ENCODE measurements at places on chromosomes 16 and 17.

DNA sequence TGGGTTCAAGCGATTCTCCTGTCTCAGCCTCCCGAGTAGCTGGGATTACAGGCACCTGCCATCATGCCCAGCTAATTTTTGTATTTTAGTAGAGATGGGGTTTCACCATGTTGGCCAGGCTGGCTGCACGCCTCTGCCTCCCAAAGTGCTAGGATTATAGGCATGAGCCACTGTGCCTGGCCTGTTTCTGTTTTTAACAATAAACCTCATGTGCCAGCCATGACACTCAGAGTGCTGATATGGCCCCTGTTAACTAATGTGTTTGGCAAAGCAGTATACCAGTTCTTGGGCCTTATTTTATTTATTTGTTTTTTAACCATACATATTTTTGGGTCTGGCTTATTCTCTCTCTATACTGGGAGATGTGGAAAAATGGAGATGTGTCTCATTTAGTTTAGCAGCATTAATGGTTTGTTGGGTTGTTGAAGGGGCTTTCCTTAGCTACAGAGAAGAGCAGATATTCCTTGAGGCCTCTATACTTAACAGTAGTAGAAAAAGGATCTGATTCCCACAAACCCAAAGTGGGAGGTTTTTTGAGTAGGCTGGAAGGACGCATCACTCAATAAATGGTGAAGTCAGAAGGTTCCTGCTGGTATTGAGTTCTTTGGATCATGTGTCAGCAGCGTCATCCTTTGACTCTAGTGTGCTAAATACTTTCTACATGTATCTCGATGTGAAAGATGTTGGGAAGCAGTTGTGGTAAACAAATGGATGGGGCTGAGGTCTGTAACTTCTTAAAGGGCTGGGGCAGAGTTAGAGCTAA is 16.2 kb upstream of the CDK5R1 start:
- no peak for DNase-seq

- no peak for DNase-seq
Observed at GRCh38 chr17:7911116-7911515, 5.0 kb downstream of the RNF227 start.

DNA sequence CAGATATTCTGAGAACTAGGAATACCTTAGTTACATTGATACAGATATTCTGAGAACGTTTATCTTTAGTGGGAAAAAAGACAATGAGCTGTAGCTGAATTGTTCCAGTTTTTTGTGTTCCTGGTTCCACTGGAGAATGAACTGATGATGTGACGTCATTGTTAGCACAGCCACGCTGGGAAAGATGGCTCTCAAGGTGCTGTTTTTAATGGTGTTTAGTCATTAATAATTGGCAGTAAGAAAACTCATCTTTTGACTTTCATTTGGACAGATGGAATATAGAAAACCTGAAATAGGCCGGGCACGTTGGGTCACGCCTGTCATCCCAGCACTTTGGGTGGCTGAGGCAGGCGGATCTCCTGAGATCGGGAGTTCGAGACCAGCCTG is 10.4 kb downstream of the FOXK2 start:
- no peak for DNase-seq

- DNase-seq = peak; percentile 83
Observed at GRCh38 chr16:58511933-58512815, 3.1 kb upstream of the SETD6 start.

- no peak for DNase-seq
Observed at GRCh38 chr16:88883117-88883895, 16.8 kb upstream of the PABPN1L start.

DNA sequence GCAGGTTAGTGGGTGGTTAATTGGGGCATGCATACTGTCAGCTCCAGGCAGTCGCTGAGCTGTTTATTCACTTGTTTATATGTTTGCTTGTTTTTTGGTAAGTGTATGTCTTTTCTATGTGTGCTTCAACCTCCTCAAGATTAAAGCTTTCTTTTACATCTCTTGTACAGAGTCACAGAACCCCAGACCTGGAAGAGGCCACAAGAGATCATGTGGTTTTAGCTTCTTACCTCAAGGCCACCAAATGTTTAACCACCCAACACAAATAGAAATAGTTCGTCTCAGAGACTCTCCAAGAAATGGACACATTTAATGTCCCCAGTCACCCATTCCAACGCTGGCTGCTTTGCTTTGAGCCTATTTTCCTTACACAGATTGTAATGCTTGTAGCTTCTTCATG is 11.8 kb upstream of the TMEM98 start:
- DNase-seq = no peak

DNA sequence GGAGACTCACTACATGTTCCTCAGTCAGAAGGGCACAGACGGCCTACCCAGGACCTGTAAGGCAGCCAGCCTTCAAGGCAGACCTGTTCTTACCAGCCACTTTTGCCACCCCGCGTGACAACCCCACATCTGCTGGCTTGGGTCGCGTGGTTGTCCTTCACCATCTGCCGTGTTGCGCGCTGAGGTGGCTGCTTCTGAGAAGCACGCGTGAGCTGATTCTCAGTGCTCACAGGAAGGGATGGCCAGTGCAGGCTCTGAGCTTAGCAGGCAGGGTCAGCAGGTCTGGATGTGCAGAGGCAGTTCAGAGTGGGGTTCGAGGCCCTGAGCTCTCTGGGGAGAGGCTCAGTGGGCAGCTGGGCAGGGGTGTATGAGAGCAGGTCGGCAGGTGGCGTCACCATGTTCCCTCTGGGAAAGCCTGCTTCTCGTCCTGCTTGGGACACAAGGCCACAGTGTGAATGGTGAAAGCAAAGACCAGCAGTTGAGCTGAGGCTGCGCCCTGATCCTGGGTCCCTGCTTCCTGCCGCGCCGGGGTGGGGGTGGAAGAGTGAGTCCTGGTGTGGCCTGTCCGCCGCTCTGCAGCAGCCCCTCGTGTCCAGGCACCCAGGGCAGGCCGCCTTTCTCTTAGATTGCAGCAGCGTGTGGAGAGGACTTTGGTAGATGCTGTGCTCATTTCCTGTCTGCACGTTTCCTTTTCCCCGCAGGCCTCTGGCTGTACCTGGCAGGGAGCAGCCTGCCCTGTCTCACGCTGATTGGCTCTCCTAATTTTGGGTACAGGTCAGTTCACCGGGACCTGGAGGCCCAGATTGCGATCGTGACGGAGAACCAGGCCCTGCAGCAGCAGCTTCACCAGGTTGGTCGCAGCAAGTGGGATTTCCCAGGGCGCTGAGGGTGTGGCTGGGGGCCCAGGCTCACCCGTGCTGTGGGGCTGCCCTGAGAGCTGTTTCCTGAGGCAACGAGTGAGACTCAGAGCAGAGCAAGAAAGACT is 36.0 kb downstream of the PGS1 start:
- DNase-seq = peak; percentile 38

DNA sequence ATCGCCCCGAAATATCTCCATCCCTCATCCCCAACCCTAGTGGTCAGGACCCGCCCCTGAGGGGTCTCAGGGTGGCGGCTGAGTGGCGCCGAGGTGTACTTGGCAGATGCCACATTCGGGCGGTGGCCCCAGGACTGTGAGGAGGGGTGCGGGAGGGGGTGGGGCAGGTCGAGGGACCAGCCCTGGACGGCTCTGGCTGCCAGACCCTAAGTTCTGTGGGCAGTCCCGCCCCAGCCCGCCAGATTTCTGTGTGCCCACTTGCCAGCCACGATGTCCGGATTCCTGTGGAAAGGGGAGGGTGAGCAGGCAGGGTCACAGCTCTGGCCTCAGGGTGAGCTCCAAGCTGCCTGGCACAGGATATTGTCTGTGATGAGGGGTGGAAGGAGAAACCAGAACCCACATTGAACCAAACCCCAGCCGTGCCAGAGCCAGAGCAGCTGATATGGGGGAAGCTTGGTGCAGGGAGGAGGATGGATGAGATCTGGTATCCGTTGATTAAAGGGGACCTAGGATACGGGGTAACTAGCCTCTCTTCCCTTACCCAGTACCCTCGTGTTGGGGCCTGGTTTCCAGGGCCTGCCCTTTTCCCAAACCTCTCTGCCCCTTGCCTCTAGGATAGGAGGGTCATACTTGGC is 1.1 kb upstream of the CHAD start:
- no peak for DNase-seq

DNA sequence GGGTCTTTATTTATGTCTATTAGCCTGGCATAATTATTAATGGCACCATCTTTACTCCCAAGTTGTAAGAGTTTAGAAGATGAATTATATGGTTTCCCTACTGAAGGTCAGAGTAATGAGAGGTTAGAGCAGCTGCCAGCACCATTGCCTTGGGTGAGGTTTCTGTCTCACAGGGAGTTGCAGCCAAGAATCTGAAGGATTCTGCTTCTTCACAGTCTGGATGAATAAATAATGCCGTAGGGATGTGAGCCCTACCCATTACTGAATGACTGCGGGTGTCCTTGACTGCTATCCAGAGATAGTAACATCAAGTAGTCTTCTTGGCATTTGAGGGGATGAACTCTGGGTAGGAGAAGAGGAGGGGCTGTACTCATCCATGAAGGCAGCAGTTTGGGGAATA is 52.8 kb upstream of the SMIM36 start:
- DNase-seq = no peak

DNA sequence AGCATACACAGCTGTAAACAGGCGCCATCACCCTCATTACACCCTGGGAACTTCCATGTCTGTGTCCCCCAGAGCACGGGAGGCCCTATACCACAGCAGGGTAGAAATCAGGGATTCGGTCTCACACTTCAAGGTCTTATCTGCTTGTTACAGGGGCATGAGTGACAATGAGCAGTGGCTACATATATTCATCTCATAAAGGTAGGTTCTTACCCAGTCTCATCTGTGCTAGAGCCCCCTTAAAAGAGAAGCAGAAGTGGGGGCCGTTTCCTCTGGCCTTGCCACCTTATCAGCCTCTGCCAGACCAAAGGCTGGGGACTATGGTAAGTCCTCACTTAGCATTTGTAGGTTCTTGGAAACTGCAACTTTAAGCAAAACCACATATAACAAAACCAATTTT is 46.5 kb downstream of the IRX5 start:
- no peak for DNase-seq

DNA sequence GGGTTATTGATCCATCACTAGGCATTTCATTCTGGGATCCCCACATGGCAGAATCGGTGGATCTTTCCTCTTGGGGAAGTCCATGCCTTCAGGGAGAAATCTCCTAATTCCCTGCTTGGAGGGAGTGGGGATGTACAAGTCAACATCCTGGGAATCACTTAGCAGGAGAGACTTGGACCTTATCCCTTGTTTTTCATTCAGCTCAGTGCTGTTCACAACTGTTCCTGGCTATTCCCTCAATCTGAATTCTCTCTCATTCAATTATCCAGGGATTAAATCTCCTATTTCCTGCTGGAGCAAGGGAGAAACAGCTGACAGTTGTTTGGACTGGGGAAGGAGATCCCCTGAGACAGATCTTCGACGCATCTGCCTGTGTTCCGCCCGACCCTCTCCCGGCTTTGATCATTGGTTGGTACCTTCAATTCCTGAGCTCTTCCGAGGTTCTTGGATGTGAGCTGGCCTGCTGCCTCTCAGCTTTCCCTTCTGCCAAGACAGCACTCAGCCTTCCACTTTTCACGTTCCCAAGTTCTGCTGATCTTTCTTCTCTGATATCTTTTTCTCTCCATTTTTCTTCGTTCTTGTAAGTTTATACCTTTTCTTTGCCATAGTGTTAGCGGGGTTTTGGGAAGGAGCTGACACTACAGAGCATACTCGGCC is 115.4 kb upstream of the GNAO1 start:
- DNase-seq = no peak

- no peak for DNase-seq
Observed at GRCh38 chr17:17508019-17508535, 11.9 kb upstream of the RASD1 start.

DNA sequence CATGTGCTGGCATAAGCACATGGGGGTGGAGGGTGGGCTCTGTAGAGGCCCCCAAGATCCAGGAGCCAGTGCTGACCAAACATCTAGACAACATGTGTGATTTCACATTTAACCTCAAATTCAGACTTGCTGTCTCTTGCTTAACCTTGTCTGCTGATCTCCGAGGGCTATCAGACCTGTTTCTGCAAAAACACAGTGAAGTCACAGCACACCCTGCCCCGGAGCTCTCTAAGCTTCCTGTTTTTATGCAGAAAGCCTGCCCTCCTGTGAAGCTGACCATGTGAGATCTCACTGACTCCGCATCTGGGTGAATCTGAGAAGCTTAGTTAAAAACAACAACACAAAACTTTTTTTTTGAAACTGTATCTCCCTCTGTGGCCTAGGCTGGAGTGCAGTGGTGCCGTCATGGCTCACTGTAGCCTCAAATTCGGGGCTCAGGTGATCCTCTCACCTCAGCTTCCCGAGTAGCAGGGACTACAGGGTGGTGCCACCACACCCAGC is 6.6 kb upstream of the DPEP2 start:
- no peak for DNase-seq

- no peak for DNase-seq
Observed at GRCh38 chr16:4682084-4682591, 11.2 kb upstream of the NUDT16L1 start.

DNA sequence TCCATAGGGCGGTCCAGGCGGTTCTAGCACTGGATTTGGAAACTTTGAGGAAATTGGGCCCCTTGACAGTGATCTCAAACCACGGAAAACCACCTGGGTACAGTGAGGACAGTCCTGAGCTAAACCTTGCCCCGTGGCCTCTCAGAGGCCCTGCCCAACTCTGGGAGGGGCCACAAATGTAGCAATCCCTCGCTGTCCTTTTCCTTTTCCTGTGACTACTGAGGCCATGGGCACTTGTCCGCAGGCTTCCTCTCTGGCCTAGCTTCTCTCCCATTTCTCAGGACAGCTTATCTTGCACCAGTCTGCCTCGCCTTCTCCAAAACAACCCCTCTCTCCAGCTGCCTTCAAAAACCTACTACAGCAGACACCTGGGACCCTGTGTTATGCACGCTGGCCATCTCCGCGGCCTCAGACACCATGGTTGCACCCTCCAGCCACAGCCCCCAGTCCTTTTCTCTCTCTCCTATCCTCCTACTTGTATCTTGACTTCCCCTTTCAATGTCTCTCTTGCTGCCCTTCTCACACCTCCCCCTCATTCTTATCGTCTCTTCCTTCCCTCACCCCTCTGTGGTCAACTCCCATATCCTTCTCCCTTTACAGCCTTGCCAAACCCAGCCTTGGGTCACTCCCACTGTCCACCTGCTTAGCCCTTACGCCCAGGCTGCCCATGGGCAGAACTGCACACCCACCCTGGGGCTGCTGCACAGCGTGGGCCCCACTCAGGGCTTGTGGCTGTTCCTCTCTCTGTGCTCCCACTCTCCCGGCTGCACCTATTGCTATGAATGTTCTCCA is 7.6 kb downstream of the SCPEP1 start:
- no peak for DNase-seq

DNA sequence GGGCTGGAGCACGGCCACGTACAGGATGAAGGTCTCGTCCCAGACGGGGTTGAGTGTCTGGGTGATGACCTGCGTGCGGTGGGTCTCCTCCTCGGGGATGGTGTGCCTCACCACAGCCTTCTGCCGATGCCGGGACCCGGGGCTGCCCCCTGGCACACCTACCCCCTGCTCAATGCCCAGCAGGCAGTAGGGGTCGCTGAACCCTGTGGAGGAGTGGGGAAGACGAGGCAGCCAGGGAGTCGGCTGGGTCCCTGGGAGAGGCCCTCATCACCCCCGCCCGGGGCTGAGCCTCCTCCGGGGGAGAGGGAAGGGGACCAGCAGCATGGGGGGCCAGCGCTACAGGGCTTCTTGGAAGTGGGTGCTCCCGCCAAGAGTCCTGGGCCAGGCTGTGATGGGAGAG is 1.8 kb downstream of the UNC13D start:
- no peak for DNase-seq

GRCh38 chr17:77963441-77963840 is 4.9 kb downstream of the TNRC6C start:
- peak; percentile 23 for DNase-seq

- no peak for DNase-seq
Observed at GRCh38 chr16:61179561-61179960, 856.7 kb downstream of the CDH8 start.

- DNase-seq = no peak
Observed at GRCh38 chr16:65675161-65675560, 553.3 kb upstream of the CDH11 start.

- no peak for DNase-seq
Observed at GRCh38 chr17:977166-977565, 2.4 kb downstream of the NXN start.
